ENCODE measurements at places on chromosomes 2 and 18. TPM values are rescaled to one million over a fixed set of nuclear protein-coding genes. Genes with fewer than 3 reads are reported as not detected.

Gene MTERF4
- total RNA-seq = 33.8 TPM

Gene CD8A
- total RNA-seq = 3.2 TPM

Gene C1D
- 27.0 TPM for total RNA-seq

Gene GKN2
- total RNA-seq = not detected

Gene ALPG
- total RNA-seq = not detected

Gene MSTN
- total RNA-seq = not detected
